ENCODE measurements at places on chromosomes 7 and 10. TPM values are rescaled to one million over a fixed set of nuclear protein-coding genes. Genes with fewer than 3 reads are reported as not detected.

DNA sequence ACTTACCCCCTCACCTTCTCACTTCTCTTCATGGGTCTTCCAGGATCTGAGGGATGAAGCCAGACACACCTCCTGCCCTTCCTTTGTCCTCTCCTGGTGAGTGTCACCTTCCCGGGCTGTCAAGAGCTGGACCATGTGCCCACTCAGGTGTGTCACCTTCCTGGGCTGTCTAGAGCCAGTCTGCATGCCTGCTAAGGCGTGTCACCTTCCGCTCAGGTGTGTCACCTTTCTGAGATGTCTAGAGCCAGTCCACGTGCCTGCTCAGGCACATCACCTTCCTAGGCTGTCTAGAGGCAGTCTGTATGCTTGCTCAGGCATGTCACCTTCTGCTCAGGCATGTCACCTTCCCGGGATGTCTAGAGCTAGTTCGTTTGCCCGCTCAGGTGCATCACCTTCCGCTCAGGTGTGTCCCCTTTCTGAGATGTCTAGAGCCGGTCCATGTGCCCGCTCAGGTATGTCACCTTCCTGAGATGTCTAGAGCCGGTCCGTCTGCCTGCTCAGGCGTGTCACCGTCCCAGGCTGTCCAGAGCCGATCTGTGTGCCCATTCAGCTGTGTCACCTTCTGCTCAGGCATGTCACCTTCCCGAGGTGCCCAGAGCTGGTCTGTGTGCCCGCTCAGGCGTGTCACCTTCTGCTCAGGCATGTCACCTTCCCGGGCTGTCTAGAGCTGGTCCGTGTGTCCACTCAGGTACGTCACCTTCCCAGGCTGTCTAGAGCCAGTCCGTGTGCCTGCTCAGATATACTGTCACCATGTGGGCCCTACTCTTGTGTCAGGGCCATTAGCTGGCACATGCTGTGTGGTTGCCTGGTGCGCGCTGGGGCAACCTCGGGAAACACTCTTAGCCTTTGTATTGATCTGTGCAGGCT, 245.3 kb downstream of the EBF3 start:
- no peak overlapping the region for H3K27ac ChIP-seq
- H3K27me3 ChIP-seq = no peaks in the 10 kb centered on the region
- DNase-seq = no peak
- no peaks in the 10 kb centered on the region for H3K4me1 ChIP-seq

GRCh38 chr10:80924063-80924952, 386.6 kb downstream of the SH2D4B start:
- H3K36me3 ChIP-seq = peaks cover 2% of the 10 kb centered on the region
- H3K27ac ChIP-seq = no peak overlapping the region
- peak; percentile 6 for DNase-seq
- no peak overlapping the region for H3K4me3 ChIP-seq

KLF14 gene
- total RNA-seq = 0.09 TPM

DNA sequence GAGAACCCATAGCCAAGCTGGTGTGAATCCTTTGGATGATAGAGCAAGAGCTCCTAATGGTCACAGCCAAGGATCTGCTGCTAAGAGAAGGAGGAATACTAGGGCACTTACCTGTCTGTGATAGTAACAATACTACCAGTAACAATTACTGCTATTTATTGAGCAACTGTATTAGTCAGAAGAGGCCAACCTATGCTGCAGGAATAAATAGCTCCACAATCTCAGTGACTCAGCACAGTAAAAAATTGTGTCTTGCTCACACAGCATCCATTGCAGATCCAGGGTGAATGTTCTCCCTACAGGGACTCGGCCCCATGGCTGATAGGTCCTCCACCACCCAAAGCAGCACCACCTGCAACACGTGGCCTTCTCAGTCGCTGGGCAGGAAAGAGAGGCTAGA, 257.6 kb upstream of the ZMIZ1 start:
- H3K27ac ChIP-seq = no peak overlapping the region
- H3K36me3 ChIP-seq = no peaks in the 10 kb centered on the region
- H3K27me3 ChIP-seq = peaks cover 19% of the 10 kb centered on the region
- DNase-seq = no peak
- no peak overlapping the region for H3K4me3 ChIP-seq

GRCh38 chr7:129854401-129854800, 98.4 kb downstream of the UBE2H start:
- H3K27ac ChIP-seq = peak overlapping the region; percentile 62
- H3K4me1 ChIP-seq = peaks cover 38% of the 10 kb centered on the region
- H3K36me3 ChIP-seq = no peaks in the 10 kb centered on the region
- H3K4me3 ChIP-seq = no peak overlapping the region

COL28A1 gene
- total RNA-seq = 0.16 TPM

- H3K4me1 ChIP-seq = peaks cover 1% of the 10 kb centered on the region
- no peaks in the 10 kb centered on the region for H3K27me3 ChIP-seq
- DNase-seq = peak; percentile 68
- no peaks in the 10 kb centered on the region for H3K36me3 ChIP-seq
Measured at GRCh38 chr10:124539935-124540641, 78.5 kb downstream of the LHPP start.

GRCh38 chr7:105298439-105298894, 90.3 kb downstream of the SRPK2 start:
- no peak for DNase-seq
- H3K4me3 ChIP-seq = peak overlapping the region; percentile 57
- H3K36me3 ChIP-seq = peaks cover 4% of the 10 kb centered on the region
- peak overlapping the region; percentile 95 for H3K27ac ChIP-seq

DNA sequence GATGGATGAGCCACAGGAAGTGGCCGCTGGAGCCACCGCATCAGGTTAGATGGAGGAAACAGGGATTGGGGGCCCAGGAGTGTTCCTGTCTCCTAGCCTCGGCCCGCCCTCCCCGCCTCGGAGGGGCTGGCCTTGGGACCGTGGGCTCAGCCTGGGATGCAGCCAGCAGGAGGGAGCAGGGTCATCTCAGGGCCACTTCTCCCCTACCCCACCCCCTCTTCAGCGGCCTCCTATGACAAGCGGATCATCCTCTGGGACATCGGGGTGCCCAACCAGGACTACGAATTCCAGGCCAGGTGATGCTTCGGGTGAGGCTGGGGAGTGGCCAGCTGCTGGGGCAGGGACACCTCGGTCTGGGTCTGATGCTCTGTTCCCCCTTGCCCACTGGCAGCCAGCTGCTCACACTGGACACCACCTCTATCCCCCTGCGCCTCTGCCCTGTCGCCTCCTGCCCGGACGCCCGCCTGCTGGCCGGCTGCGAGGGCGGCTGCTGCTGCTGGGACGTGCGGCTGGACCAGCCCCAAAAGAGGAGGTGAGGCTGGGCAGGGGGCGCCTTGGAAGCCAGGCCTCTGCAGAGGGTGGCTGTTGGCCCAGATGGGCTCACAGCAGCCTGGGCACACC, 4.7 kb downstream of the LRWD1 start:
- no peaks in the 10 kb centered on the region for H3K27me3 ChIP-seq
- H3K27ac ChIP-seq = no peak overlapping the region
- H3K36me3 ChIP-seq = no peaks in the 10 kb centered on the region
- peaks cover 13% of the 10 kb centered on the region for H3K4me1 ChIP-seq

DNA sequence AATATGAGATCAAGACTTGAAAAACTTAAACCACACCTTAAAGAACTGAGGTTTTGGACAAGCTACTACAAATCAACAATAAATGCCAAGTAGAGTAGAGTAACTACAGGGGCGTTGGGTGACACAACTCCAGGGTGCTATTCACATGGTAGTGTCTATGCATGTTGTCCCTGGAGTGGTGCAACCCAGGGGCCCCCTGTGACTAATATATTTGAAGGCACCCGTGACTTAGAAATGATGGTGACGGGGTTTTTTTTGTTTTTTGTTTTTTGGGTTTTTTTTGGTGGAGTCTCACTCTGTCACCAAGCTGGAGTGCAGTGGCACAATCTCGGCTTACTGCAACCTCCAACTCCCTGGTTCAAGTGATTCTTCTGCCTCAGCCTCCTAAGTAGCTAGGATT, 106.9 kb downstream of the FAM107B start:
- peaks cover 16% of the 10 kb centered on the region for H3K36me3 ChIP-seq
- peaks cover 53% of the 10 kb centered on the region for H3K4me1 ChIP-seq
- no peak overlapping the region for H3K27ac ChIP-seq
- no peak for DNase-seq
- no peaks in the 10 kb centered on the region for H3K27me3 ChIP-seq

DNA sequence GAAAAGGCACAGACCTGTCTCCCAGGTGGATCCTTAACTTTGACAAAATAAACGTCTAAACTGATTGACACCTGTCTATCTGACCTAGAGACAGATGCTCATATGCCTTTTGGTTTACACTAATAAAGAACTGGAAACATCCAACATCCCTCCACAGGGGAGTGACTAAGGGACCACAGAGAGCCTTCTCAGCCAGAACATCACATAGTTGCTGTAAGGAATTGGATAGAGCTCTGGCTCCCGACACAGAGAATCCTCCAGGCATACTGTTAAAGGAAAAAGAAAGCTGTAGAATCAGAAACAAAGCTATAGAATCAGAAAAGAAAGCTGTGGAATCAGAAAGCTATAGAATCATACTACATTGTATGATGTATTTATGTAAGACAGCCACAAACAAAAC, 258.8 kb downstream of the STK31 start:
- no peak for DNase-seq
- H3K4me3 ChIP-seq = no peak overlapping the region
- peak overlapping the region; percentile 45 for H3K27ac ChIP-seq

ICA1 gene
- total RNA-seq = 4.6 TPM

DNA sequence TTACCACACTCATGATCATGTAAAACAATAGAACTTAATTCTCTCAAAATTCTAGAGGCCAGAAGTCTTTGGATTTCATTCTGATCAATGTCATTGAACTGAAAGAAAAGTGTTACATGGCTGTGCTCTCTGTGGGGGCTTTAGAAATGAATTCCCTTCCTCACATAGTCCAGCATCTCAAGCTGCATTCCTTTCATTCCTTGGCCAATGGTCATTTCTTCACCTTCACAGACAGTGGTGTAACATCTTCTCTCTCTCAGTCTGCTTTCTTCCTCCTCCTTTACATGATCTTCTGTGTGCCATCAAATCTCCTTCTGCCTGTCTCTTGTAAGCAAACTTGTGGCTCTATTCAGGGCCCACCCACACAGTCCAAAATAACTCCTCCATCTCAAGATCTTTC, 735.3 kb downstream of the SUGCT start:
- no peak for DNase-seq
- no peaks in the 10 kb centered on the region for H3K36me3 ChIP-seq
- H3K4me1 ChIP-seq = no peaks in the 10 kb centered on the region
- no peak overlapping the region for H3K4me3 ChIP-seq

GRCh38 chr7:99863847-99864440, 12.9 kb downstream of the OR2AE1 start:
- H3K4me3 ChIP-seq = no peak overlapping the region
- H3K36me3 ChIP-seq = no peaks in the 10 kb centered on the region
- H3K4me1 ChIP-seq = no peaks in the 10 kb centered on the region
- no peak overlapping the region for H3K27ac ChIP-seq

DNA sequence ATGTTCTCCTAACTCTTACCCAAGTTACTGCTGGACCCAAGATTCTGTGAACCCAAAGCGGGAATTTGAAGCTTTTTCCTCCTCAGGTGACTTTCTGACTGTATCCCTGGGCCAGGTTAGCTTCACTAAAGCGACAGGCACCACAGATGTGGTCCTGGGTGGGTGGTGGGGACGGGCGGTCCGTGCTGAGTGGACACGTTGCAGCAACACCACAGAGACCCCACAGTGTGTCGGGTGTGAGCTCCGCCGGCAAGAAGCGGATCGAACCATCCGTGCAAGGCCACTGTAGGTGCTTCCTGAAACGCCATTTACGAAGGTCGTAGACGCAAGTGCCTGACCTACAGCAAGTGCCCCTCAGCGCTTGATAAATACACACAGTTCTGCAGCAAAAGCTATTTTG, 325.9 kb downstream of the ADARB2 start:
- DNase-seq = no peak
- H3K36me3 ChIP-seq = no peaks in the 10 kb centered on the region
- H3K27ac ChIP-seq = no peak overlapping the region
- H3K4me3 ChIP-seq = no peak overlapping the region
- no peaks in the 10 kb centered on the region for H3K4me1 ChIP-seq

DNA sequence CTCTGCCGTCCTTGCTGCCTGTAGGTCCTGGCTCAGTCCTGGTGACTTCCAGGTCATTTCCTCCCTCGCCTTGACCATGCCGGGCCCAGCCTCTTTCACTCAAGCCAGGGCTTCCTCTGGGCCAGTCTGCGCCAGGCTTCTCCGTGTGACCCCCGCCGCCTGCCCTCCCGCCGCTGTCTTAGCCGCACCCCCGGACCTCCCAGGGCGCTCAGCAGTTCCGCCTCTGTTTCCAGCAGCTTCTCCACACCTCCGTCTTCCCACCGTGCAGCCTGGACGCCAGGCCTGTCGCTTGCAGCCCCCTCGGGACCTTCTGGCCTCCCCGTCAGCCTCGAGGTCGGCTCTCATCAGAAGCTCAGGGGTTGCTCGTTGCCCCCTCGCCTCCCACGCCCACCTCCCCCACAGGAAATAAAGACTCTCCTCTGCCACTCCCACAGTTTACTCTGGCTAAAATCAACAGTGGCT, 123.0 kb upstream of the FZD8 start:
- DNase-seq = no peak
- H3K36me3 ChIP-seq = no peaks in the 10 kb centered on the region
- no peak overlapping the region for H3K4me3 ChIP-seq
- no peak overlapping the region for H3K27ac ChIP-seq

DNA sequence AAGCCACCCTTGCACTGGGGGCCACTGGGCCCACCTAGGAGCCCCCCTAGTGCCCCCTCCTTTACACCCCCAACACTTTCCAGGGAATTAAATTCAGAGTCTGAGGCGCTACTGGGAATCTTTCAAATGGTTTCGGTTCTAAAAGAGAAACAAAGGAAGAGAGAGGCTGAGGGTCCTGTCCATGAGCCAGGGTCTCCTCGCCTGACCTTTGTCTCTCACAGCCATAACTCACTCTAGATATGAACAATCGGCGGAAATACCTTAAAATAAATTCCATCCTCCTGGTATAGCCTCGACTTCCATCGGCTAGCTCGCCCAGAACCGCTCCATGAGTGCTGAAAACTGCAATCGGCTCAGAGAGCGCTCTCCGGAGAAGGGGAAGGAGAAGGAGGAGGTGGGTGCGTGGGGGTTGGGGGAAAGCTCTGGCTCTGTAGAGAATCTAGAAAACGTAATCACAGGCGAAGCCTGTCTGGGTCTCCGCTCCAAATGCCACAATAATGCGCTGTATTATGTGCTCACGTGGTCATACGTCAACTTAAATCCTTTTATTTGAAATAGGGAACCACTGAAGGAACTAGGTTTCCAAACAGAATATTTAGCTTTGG, 12.6 kb downstream of the HOXA4 start:
- H3K27ac ChIP-seq = no peak overlapping the region
- DNase-seq = no peak
- no peak overlapping the region for H3K4me3 ChIP-seq
- H3K27me3 ChIP-seq = no peaks in the 10 kb centered on the region

- no peaks in the 10 kb centered on the region for H3K27me3 ChIP-seq
- H3K4me1 ChIP-seq = no peaks in the 10 kb centered on the region
- no peak overlapping the region for H3K27ac ChIP-seq
- no peaks in the 10 kb centered on the region for H3K36me3 ChIP-seq
- H3K4me3 ChIP-seq = no peak overlapping the region
Measured at GRCh38 chr7:147251751-147252325, 1135.2 kb downstream of the CNTNAP2 start.

H2BK1 gene
- total RNA-seq = 4.4 TPM
